Right hindlimb (tissue), 1 donor: ENCODE measurements at places on chromosomes 11 and 22.

GRCh38 chr11:122779047-122779629, 59.2 kb upstream of the CRTAM start:
- no peak for DNase-seq

DNA sequence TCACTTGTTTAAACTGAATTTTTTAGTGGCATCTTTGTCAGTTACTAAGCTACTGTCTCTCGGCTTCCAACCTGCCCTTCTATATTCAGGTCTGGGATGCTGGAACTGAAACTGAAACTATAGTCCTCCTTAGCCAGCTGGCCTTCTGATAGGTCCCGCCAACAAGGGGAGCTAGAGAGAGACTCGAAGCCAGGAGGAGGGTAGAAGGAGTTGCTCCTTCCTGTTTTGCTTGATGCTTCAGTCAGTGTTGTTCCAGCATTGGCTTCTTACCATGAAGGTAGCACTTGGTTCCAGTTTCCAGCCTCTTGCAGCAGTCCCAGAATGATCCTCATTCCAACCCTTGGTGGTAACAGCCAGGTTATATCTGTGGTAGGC, 32.9 kb upstream of the HORMAD2 start:
- DNase-seq: no peak

DNA sequence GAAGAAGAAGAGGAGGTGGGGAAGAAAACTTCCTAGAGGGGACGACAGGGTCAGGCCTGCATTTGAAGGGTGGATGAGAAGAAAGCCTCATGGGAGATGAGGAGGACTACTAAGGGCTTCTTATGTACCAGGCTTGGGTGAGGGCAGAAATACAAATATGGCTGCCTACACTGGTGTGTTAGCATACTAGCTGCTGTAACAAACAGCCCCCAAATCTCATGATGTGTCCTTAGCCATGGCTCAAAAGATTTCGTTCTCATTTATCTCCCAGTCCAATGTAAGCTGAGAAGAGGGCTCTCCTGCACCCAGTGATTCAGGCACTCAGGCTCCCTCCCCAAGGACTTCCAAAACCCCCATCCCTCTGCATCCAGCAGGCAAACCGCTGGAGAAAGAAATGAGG, 11.6 kb upstream of the MB start:
- DNase-seq: no peak

- no peak for DNase-seq
These were observed 2.0 kb upstream of the NLRX1 start for GRCh38 chr11:119166368-119167076.

- no peak for DNase-seq
These were observed 72.5 kb downstream of the GLYATL1 start for GRCh38 chr11:59011655-59012397.
